ENCODE measurements at places on chromosomes 7 and 10. TPM values are rescaled to one million over a fixed set of nuclear protein-coding genes. Genes with fewer than 3 reads are reported as not detected.

- DNase-seq = peak; percentile 56
Measured at GRCh38 chr7:4650433-4651047, 31.6 kb upstream of the FOXK1 start.

- DNase-seq = no peak
Measured at GRCh38 chr10:8137272-8137681, 82.8 kb downstream of the GATA3 start.

GRCh38 chr7:98230746-98231471, 19.7 kb downstream of the BHLHA15 start:
- no peak for DNase-seq

GRCh38 chr7:98733036-98733435, 116.0 kb downstream of the NPTX2 start:
- no peak for DNase-seq

GRCh38 chr10:33211106-33211878, 123.2 kb downstream of the NRP1 start:
- DNase-seq = peak; percentile 46

GRCh38 chr7:70242826-70243225, 644.6 kb downstream of the AUTS2 start:
- no peak for DNase-seq

DNA sequence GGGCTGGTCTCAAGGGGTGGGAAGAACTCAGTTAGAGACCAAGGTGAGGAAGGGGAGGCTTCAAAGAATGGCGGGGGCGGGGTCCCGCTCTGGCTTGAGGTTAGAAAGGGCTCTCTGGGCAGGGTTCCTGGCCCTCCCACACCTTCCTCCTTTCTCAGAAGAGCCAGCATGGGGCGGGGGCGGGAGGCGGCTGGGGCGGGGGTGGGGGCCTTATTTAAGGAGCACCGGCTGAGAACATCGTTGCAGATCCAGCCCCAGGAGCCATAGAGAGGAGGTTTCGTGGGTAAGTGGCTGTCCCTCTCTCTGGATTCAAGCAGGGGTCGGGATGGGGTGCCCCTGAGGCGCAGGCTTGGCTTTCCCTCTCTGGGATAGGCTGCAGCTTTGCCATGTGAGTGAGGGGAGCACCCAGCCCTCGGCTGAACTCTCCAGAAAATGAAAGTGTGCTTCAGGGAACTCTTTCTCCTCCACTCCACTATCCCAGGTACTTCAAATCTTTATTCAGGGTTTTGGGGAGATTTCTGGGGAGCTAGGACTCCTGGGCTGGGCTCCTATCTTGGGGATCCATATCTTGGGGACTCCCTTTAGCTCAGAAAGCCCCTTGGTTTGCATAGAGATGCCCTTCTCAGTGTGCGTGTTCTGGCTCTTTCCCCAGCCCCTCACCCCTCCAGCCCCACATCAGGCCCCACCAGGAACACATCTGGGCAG, 3.3 kb upstream of the CUEDC2 start:
- peak; percentile 43 for DNase-seq

- no peak for DNase-seq
Measured at GRCh38 chr7:1721047-1721690, 51.1 kb downstream of the ELFN1 start.

DNA sequence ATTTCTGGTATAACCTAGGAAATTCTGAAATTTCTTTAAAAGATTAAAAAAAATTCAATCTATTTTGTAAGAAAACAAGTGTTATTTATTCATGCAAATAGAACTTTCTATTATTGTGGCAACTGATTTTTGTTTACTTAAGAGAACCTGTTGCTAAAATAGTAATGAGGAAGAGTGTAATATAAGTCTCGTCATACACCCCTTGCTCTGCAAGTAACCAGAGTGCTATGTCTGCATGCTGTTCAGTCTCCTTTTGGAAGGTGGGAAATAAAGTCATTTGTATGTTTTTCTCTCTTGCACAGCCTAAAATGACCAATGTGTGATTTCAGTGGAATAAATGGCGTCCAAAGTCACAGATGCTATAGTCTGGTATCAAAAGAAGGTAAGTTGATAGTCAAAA, 41.3 kb downstream of the PHTF2 start:
- DNase-seq = no peak

- DNase-seq = no peak
Measured at GRCh38 chr10:49299816-49300139, 808 bp downstream of the C10orf71 start.

GRCh38 chr10:124546957-124547646, 85.5 kb downstream of the LHPP start:
- no peak for DNase-seq

TMEM176B gene
- 7.7 TPM for total RNA-seq

CPXM2 gene
- 3.9 TPM for total RNA-seq

HOXA9 gene
- total RNA-seq = 16.6 TPM

SEC31B gene
- total RNA-seq = 5.5 TPM

ADIRF gene
- 9.7 TPM for total RNA-seq

GDF2 gene
- total RNA-seq = not detected

WIPF3 gene
- 6.1 TPM for total RNA-seq

IDI2 gene
- not detected for total RNA-seq

OR2A1 gene
- 0.13 TPM for total RNA-seq

NXPH1 gene
- total RNA-seq = not detected

PKD1L1 gene
- total RNA-seq = 0.49 TPM

PLPP4 gene
- total RNA-seq = 0.62 TPM

POMZP3 gene
- 3.4 TPM for total RNA-seq

All from muscle of leg (tissue), 16 donors.